ENCODE measurements at places on chromosomes 16 and 17. TPM values are rescaled to one million over a fixed set of nuclear protein-coding genes. Genes with fewer than 3 reads are reported as not detected.
A peak's percentile ranks its signal among the peaks of the same experiment; 100 is the strongest.

Gene LRRC45
- total RNA-seq, result 29.9 TPM

Gene CIBAR2
- total RNA-seq, result not detected

Gene CMC2
- 82.0 TPM for total RNA-seq

Gene YPEL2
- total RNA-seq, result 1.1 TPM

Gene UBE2Z
- 223 TPM for total RNA-seq

DNA sequence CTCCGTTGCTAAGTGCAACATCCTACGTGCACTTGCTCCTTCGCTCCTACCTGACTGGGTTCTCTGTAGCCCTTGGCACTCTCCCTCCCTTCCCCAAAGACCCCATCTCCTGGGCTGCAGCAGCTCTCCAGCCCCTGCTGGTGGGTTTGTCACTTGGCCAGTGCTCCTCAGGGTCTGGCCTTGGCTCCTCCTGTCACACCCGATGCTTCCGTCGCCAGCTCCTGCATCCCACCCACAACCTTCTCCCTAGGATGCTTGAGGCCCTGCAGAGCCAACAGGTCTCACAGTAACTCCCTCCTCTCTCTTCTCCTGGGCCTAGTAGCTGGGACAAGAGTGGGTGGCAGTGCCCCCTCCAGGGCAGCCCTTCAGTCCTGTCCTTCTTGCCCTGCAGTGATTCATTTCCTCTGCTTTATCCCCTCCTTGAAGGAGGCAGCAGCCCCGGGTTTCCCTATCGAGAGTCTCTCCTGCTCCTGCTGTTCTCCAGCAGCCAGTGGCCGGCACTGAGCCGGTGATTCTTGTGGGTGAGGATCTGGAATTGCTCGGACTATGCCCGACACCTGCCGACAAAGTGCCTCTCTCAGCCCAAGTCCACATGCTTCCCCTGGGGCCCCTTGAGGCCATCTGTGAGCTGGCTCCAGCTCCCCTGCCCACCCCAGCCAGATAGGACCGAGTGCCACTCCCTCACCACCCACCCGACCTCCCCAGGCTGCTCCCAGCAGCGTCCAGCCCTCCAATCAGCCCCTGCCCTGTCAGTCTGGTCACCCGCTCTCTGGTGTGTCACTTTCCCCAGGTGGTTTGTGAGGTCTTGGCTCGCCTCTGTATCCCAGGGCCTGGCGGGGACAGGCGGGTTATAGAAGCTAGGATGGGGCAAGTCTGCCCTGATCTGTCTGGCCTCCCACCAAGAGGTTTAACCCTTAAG, 3.8 kb downstream of the LITAFD start:
- H3K36me3 ChIP-seq, result no peaks in the 10 kb centered on the region
- no peak for DNase-seq
- no peaks in the 10 kb centered on the region for H3K27me3 ChIP-seq
- peaks cover 4% of the 10 kb centered on the region for H3K4me1 ChIP-seq
- no peak overlapping the region for H3K27ac ChIP-seq

GRCh38 chr16:21598701-21599121, 666 bp upstream of the METTL9 start:
- no peak for DNase-seq
- peak overlapping the region; percentile 92 for H3K27ac ChIP-seq

- no peak overlapping the region for H3K27ac ChIP-seq
- no peaks in the 10 kb centered on the region for H3K27me3 ChIP-seq
- no peak for DNase-seq
Observed at GRCh38 chr16:85982563-85982939, 83.6 kb downstream of the IRF8 start.

- DNase-seq, result no peak
- peaks cover 4% of the 10 kb centered on the region for H3K4me1 ChIP-seq
- no peak overlapping the region for H3K4me3 ChIP-seq
- H3K27ac ChIP-seq, result no peak overlapping the region
Observed at GRCh38 chr16:280991-281659, 734 bp downstream of the ARHGDIG start.

DNA sequence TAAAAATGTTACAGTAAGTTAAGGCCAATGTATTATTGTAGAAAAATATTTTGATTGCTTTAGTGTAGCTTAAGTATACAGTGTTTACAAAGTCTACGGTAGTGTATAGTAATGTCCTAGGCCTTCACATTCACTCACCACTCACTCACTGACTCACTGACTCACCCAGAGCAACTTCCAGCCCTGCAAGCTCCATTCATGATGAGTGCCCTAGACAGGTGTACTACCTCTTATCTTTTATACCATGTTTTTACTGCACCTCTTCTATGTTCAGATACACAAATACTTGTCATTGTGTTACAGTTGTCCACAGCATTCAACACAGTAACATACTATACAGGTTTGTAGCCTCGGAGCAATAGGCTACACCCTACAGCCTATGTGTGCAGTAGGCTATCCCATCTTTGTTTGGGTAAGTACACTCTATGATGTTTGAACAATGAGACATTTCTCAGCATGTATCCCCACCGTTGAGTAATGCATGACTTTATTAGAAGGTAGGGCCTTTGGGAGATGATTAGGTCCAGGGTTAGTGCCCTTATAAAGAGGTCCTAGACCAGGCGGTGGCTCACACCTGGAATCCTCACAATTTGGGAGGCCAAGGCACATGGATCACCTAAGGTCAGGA, 117.8 kb downstream of the SLC39A11 start:
- H3K27me3 ChIP-seq, result no peaks in the 10 kb centered on the region
- H3K36me3 ChIP-seq, result no peaks in the 10 kb centered on the region

GRCh38 chr17:50044483-50044882, 11.4 kb upstream of the ITGA3 start:
- DNase-seq, result no peak
- H3K27ac ChIP-seq, result peak overlapping the region; percentile 57
- no peaks in the 10 kb centered on the region for H3K36me3 ChIP-seq
- H3K4me3 ChIP-seq, result no peak overlapping the region

GRCh38 chr16:62870554-62870953, 834.3 kb upstream of the CDH8 start:
- H3K27me3 ChIP-seq, result no peaks in the 10 kb centered on the region
- no peak for DNase-seq

DNA sequence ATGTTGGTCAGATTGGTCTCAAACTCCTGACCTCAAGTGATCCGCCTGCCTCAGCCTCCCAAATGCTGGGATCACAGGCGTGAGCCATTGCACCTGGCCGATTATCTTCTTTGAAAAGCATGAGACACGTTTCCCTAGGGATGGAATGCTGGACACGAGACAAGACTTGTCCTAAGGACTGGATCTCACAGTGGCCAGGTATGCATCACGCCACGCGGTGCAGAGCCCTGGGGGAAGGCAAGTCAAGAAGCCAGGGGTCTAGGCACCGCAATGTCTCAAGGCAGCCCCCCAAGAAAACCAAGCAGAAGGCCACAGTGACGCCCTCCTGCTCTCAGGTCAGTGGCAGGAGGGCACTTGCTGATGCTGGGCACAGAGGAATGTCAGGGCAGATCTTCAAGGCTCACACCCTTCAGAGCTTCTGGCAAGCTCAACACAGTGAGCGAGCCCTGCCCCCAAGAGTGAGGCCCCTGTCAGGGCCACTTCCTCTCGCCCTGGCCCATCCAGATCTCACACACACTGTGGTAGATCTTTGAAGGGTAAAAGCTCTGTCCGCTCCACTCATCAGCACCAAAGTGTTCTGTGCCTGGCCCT, 134.7 kb downstream of the ZNF778 start:
- H3K27ac ChIP-seq, result no peak overlapping the region
- DNase-seq, result no peak
- H3K4me1 ChIP-seq, result peaks cover 41% of the 10 kb centered on the region
- H3K27me3 ChIP-seq, result no peaks in the 10 kb centered on the region
- H3K36me3 ChIP-seq, result no peaks in the 10 kb centered on the region

DNA sequence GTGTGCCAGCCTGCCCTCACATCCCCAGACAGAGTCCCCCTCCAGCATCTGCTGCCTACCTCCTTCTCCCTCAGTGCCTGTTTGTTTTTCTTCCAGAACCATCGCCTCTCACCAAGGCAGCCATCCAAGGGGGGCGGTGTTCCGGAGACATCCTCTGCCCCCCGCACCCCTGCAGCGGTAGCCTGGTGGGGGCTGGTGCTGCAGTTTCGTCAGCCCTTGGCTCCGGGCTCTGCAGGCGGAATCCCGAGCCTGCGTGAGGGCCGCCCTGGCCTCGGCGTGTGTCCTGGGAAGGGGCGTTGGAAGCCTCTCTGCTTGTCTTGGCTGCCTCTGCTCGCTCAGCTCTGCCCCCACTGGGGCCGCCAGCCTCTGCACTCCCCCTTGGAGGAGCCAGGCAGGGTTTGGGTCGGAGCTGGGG, 126.0 kb upstream of the CIBAR2 start:
- no peaks in the 10 kb centered on the region for H3K36me3 ChIP-seq
- H3K27me3 ChIP-seq, result no peaks in the 10 kb centered on the region
- DNase-seq, result no peak

- H3K27me3 ChIP-seq, result no peaks in the 10 kb centered on the region
- H3K36me3 ChIP-seq, result no peaks in the 10 kb centered on the region
- H3K27ac ChIP-seq, result no peak overlapping the region
- no peak overlapping the region for H3K4me3 ChIP-seq
Observed at GRCh38 chr16:88878967-88879787, 12.7 kb upstream of the PABPN1L start.

DNA sequence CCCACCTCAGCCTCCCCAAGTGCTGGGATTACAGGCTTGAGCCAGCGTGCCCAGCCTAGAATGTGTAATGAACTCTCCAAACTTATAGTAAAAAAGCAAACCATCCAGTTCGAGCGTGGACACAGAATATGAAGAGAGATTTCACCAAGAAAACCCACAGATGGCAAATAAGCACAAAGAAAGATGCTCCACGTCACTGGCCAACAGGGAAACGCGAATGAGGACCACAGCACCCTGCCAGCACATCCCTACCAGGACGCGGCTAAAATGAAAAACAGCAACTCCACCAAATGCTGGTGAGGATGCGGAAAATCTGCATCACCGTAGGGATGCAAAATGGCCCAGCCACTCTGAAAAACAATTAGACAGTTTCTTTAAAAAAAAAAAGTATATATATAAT, 1.4 kb downstream of the MVD start:
- no peaks in the 10 kb centered on the region for H3K27me3 ChIP-seq
- H3K4me1 ChIP-seq, result peaks cover 5% of the 10 kb centered on the region
- no peak for DNase-seq

- no peak overlapping the region for H3K27ac ChIP-seq
- H3K27me3 ChIP-seq, result no peaks in the 10 kb centered on the region
- H3K4me3 ChIP-seq, result no peak overlapping the region
- peaks cover 11% of the 10 kb centered on the region for H3K4me1 ChIP-seq
Observed at GRCh38 chr17:70091696-70092095, 16.7 kb downstream of the KCNJ16 start.

GRCh38 chr17:61349350-61349749, 50.3 kb upstream of the TBX2 start:
- H3K4me3 ChIP-seq, result no peak overlapping the region
- peaks cover 14% of the 10 kb centered on the region for H3K4me1 ChIP-seq
- no peaks in the 10 kb centered on the region for H3K36me3 ChIP-seq
- no peak overlapping the region for H3K27ac ChIP-seq
- DNase-seq, result no peak

DNA sequence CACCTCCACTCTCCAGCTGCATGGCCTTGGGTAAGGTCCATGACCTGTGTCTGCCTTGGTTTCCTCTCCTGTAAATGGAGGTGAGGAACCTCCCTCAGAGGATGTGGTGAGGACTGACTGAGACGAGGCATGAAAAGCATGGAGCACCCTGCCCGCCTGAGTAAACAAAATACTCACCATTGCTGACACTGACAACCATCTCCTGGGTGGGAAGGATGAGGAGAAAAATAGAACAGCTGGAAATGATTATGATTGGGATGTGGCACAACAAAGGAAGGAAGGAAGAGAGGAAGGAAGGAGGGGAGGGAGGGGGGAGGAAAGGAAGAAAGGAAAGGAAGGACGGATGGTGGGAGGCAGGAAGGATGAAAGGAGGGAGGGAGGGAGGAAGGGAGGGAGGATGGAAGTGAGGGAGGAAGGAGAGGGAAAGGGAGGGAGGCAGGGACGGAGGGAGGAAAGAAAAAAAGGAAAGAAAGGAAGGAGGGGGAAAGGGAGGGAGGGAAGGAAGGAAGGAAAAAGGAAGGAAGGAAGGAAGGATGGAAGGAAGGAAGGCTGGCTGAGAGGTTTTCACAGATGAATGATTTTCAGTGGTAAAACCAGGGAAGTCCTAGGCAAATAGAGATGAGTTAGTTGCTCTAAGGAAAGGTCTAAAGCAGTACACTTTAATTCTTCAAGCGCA, 276.5 kb upstream of the XYLT1 start:
- no peak overlapping the region for H3K4me3 ChIP-seq
- H3K27ac ChIP-seq, result no peak overlapping the region
- no peaks in the 10 kb centered on the region for H3K36me3 ChIP-seq
- DNase-seq, result no peak
- H3K27me3 ChIP-seq, result peaks cover 8% of the 10 kb centered on the region

- DNase-seq, result no peak
- no peaks in the 10 kb centered on the region for H3K36me3 ChIP-seq
- peaks cover 26% of the 10 kb centered on the region for H3K4me1 ChIP-seq
- no peaks in the 10 kb centered on the region for H3K27me3 ChIP-seq
Observed at GRCh38 chr17:76700617-76701470, 9.9 kb downstream of the MXRA7 start.

DNA sequence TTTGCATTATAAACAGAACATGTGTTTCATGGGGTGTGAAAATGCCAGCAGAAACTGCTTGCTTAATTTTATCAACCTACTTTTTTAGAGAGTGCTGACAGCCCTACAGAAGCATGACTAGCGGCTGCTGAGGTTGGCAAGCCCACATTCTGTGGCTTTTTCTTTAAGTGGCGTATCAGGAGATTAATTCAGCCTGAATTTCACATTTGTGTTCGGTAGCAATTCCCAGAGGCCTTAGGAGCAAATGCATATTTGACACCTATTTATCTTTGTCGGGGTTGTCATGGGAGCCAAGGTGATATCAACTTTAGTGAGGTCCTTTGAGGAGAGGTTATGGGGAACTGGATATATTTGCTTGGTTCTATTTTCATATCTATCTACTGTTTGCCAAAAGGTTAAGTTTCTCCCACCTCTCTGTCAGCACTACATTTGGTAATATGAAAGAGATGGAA, 140.9 kb downstream of the KCNJ2 start:
- no peaks in the 10 kb centered on the region for H3K4me1 ChIP-seq
- H3K27me3 ChIP-seq, result no peaks in the 10 kb centered on the region
- no peak overlapping the region for H3K4me3 ChIP-seq
- H3K27ac ChIP-seq, result no peak overlapping the region
- DNase-seq, result no peak

GRCh38 chr17:63809970-63810369, 17.3 kb upstream of the PSMC5 start:
- no peaks in the 10 kb centered on the region for H3K27me3 ChIP-seq
- no peak for DNase-seq
- no peak overlapping the region for H3K27ac ChIP-seq
- H3K4me1 ChIP-seq, result no peaks in the 10 kb centered on the region
- H3K36me3 ChIP-seq, result peaks cover 50% of the 10 kb centered on the region

GRCh38 chr17:19796457-19796856, 48.4 kb upstream of the ALDH3A1 start:
- H3K4me3 ChIP-seq, result no peak overlapping the region
- H3K4me1 ChIP-seq, result no peaks in the 10 kb centered on the region
- H3K27me3 ChIP-seq, result no peaks in the 10 kb centered on the region
- H3K36me3 ChIP-seq, result peaks cover 9% of the 10 kb centered on the region
- no peak for DNase-seq

- H3K27me3 ChIP-seq, result no peaks in the 10 kb centered on the region
- no peak overlapping the region for H3K4me3 ChIP-seq
- DNase-seq, result no peak
- no peaks in the 10 kb centered on the region for H3K36me3 ChIP-seq
Observed at GRCh38 chr16:54176376-54176901, 110.1 kb downstream of the IRX3 start.
